ENCODE measurements at places on chromosomes 1 and 21. TPM values are rescaled to one million over a fixed set of nuclear protein-coding genes. Genes with fewer than 3 reads are reported as not detected.

GRCh38 chr1:121587777-121588176 lies 403.0 kb downstream of the SRGAP2C start:
- no peak for DNase-seq

DNA sequence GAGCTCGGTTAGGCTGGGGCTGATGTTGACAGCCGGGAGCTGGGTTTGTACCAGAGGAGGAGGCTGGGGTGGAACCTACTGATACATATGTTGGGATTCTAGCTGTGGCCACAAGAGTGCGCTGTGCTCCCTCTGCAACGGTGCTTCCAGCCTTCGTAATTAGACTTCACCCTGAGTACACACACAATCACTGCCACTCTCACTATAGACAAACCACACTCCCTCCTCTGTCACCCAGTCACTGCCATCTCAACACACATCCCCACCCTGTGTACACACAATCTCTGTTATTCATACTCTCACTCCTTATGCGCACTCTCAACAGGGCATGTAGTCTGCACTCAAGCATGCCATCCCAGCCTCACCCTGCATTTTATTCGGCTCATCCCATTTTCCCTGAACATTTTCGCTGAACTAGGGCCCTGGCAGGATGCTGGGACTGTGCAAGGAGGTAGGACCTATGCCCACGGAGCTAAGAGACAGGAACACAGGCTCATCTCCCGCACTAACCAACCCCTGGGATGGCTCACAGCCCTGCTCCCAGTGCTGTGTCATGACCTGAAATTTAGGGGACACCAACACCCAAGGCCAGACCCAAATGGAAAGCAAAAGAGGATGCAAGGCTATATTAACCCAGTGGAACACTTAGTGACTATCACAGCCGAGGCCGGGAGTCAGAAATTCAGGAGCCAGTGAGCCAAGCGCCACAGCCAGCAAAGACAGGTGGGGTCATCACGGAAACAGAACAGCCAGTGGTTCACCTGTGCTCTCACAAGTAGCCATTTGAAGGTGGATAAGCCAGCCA lies 5.7 kb downstream of the GJB3 start:
- peak; percentile 85 for DNase-seq

DNA sequence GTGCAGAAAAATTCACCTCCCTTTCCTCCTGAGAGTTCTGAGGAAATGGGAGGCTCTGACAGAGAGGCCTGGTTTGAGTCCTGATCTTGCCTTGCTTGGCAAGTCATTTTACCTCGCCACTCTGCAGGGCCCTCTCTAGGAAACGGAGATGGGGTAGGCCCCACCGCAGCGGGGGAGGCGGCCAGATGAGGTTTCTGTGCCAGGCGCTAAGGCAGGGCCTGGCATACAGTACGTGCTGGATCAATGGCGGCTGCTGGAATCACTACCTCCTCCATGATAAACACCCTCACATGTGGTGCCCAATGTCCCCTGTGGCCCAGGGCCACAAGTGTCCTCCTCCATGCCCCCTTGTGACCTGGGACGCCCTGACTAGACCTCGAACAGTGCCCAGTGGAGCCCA lies 499 bp upstream of the PLEKHG5 start:
- DNase-seq = peak; percentile 35

DNA sequence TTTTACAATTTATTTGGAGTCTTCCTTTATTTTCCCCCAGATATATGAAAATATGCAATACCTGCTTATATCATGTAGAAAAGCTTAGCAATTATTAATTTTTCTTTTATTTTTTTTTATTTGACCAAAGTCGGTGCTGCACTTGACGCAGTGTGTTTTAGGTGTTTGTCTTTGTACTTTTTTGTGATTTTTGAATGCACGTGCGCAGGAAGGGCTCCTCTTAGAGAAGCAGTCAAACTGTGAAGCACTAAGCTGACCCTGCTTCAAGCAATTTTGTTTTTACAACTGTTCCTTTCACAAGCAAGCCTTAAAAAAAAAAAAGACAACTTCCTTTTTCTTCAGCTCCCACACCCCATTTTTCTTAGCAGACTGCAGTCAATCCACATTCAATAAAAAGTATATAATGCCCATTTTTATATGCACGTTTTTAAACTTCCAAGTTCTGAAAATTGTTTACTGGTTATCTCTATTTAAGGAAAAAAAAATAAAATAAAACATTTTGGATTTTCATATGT lies 267.4 kb downstream of the TM2D1 start:
- no peak for DNase-seq

RXFP4 gene
- not detected for total RNA-seq

DNA sequence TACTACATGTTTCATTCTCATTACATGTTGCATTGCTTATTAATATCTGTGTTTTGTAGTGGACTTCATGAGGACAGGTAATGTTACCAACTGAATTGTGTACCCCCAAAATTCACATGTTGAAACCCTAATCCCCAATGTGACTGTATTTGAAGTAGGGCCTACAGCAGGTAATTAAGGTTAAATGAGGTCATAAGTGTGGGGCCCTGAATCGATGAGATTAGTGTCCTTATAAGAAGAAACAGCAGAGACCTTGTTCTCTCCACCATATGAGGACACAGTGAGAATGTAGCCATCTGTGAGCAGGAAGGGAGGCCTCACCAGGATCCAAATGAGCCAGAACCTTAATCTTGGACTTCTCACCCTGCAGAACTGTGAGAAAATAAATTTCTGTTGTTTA lies 15.0 kb upstream of the IFNAR1 start:
- no peak for DNase-seq

DNA sequence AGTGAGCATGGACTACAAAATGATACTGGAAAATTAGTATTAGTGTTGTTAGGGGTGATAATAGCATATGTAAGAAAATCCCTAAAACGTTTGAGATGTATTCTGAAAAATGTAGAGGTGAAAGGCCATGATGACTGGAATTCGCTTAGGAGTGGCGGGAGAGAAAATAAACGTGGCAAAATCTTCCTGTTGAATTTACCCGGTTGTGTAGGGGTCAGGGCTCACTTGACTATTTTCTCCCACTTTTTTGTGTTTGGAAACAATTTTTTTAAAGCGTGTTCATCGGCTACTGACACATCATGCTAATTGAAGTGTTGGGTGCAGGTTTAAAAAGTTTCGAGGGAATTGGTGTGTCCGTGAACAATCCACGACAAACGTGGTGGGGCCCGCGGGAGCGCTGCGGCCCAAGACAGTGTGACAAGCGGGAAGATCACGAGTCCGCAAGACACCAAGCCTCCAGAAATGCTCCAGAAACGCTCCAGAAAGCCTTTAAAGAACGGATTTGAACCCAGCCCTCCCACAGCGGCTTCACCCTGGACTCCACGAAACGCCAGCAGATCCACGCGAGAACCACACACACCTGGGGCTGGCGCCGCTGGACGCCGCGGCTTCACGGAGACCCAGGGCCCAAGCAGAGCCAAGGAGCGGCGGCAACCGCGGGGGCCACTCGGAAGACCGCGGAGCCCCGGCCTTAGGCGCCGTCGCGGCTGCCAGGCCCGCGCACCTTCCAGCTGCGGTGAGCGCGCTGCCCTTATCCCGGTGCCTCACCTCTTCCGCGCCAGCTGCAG lies 573 bp downstream of the PSMG1 start:
- no peak for DNase-seq

DNA sequence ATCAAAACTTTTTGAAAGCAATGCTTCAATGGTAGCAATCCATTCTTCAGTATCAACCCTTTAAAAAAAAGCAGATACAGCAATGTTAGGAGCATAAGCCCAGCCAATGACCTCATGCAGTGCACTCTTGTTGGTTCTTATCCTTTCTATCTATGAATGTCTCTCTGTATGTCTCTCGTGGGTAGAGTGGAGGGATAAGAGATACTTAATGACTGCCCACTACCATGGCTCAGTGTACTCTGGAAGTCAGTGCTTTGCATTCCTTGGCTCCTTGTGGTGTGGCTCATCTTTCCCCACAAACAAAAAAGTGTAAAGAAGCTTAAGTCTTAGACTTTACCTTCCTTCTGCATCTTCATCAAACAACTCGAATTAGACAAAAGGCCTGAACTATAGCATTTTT lies 50.3 kb downstream of the PCSK9 start:
- DNase-seq = no peak

OR2M3 gene
- not detected for total RNA-seq

- no peak for DNase-seq
Measured at GRCh38 chr21:17987382-17988101, 168.4 kb upstream of the C21orf91 start.

ZNF648 gene
- total RNA-seq = not detected

- DNase-seq = no peak
Measured at GRCh38 chr21:42423685-42424084, 20.0 kb downstream of the UBASH3A start.

- DNase-seq = no peak
Measured at GRCh38 chr1:22140694-22141093, 2.2 kb downstream of the WNT4 start.

GRCh38 chr1:29501227-29501976 lies 265.1 kb downstream of the PTPRU start:
- DNase-seq = no peak

ADORA1 gene
- total RNA-seq = not detected

DNA sequence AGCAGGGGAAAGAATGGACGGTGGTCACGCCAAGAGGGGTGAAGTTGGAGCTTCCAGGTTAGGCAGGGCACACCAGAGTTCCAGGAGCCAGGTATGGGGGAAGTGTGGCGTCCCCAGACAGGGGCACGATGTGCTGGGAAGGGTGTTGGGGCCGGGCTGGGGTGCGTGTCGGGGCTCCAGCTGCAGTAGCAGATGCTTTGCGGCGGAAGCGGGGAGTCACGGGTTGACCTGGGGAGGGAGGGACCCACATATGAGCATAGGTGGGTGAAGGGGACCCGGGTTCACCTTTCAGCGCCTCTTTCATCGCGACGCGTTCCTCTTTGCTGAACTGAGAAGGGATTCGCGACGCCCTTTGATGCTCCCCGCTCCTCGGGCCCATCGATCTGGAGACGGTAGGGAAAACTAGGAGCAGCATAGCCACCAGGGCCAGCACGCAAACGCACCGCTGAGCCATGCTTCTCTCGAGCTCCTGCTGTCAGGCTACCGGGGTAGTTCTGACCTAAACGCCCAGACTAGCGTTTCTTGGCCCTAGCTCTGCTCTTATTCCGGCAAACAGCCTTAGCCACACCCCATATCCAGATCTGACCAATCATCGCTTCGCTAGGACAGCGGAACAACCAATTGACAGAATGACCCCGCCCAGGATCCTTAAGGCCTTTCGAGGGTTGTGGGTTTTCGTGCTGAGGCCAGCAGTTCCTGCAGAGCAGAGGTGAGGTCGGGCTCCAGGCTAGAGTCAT lies at the start of gene PM20D1:
Gene PM20D1 (minus strand): TSS at position 514 of the 737 bp plus-strand sequence. CDS start 60 bp downstream, at position 454.
- DNase-seq = peak; percentile 81

DNA sequence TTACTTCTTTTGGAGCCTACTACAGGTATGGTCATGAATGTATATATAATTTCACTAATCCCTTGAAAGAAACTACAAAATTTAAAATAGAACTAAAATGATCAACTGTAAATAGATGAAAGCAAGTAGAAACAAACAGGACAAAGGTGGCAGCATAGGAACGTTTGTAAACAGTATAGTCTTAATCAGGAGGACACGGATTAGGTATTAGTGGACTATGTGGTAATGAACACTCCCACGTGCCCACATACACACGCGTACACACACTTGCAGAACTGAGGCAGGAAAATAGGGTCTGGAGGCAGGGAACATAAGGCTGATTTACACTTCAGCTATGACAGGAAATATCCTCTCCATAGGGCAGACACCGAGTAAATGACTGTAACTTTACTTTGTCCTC lies 1397.8 kb downstream of the NCAM2 start:
- DNase-seq = no peak
